ENCODE measurements at places on chromosomes 6 and 20.

- DNase-seq = no peak
Observed at GRCh38 chr6:141426400-141426980, 706.2 kb upstream of the GJE1 start.

DNA sequence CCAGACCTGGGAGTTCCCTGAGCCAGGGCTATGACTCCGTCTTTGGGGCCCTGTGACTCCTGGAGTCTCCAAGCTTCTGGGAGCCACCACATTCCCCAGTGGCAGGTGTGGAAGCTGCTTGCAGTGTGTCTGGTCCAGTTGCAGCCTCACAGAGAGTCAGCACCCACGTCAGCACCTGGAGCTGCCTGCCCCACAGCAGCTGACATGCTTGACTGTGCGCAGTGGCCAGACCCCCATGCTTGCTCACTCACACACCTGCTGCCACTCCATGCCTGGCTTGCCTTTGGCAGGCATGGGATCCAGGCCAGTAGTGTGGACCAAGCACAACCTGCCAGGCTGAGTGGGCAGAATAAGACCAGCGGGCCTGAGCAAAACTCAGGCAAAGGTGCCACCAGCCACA is 31.0 kb upstream of the ASIP start:
- DNase-seq = no peak

GRCh38 chr6:150741633-150742200 is 123.8 kb upstream of the MTHFD1L start:
- no peak for DNase-seq

- DNase-seq = no peak
Observed at GRCh38 chr6:35046862-35047261, 94.3 kb downstream of the TCP11 start.

DNA sequence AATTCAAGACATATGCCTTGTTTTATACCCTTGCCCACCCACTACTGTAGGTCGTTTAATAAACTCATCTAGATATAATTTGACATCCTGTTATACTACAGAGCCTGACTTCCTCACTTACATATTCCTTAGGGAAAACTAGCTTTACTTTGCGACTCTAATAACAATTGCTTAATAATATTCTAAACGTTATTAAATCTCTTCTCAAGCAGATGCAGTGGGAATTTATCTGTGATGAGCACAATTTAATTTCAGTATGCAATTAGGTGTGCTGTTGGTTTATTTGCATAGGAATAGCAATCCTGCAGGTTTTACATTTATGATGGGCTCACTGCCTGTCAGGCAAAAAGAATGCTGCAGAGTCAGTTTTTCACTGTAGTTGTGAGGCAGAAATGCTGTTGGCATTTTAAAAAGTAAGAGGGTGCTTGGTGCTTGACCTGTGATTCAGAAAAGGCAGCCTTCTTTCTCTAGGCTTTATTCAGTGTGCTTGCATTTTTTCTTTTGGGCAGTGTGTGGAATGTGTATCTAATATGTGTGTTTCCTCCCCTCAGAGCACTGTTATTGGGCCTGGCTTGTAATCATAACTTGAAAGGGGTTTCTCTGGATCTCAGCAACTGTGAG is 152.3 kb upstream of the SCGN start:
- no peak for DNase-seq

- no peak for DNase-seq
Observed at GRCh38 chr6:18596531-18596835, 209.3 kb downstream of the RNF144B start.

GRCh38 chr20:36454698-36455427 is 86.5 kb upstream of the MYL9 start:
- DNase-seq = no peak

DNA sequence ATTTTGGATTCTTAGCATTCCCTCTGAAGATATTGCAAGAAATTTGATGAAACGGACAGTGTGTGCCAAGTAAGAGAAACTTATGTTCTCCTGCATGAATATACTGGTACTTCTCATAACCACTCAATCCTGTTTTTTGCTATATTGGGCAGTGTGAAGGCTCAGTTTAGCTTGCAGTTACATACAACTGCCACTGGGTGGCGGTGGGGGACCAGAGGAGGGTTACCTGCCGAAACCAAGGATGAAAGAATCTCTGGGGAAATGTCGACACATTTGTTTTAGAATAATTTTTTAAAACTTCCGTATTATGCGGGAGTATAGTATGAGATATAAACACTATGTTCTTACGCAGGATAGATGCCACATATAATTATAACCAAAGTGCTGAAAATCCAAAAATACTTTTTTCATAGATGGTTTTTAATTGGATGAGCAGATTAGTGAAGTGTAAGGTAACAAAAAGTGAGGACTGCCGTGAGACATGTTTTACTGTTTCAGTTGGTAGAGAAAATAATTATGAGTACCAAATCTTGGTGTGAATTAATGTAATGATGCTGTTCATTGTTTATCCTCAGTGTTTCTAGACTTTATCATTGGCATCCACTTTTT is 9.7 kb downstream of the TRMT11 start:
- DNase-seq = peak; percentile 70

DNA sequence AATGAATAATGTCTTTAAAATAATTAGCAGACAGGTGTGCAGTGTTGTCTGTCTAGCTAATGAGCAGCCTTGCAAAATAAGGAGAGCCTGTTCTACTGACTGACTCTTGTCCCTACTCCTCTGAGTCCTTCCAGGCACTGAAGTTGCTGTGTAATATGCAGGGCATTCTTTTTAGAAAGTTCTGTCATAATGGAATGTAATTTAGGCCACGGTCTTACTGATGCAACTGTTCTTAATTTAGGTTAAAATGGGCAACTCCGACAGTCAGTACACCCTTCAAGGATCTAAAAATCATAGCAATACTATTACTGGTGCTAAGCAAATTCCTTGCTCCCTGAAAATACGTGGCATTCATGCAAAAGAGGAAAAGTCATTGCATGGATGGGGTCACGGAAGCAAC is 133.9 kb downstream of the TIAM2 start:
- no peak for DNase-seq

- DNase-seq = no peak
Observed at GRCh38 chr6:11384531-11385309, 152.3 kb upstream of the NEDD9 start.

DNA sequence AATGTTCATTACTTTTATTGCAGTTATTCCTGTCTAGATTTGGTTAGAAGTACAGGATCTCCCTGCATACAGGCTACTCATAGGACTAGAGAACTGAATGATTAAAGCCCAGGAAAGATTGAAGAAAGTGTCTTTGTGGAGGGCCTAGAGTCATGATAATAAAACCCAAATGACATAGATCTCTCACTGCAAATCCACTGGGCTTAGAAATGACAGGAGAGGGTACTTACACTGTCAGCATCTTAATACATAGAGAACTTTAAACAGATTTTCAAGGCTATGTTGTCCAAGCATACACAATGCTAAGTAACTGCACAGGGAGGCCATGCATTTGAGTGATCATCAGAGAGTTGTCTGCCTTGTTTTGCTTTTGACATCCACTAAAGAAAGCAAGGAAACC is 383.8 kb upstream of the MAP3K7 start:
- no peak for DNase-seq

GRCh38 chr20:62726276-62726675 is 17.6 kb downstream of the NTSR1 start:
- no peak for DNase-seq

DNA sequence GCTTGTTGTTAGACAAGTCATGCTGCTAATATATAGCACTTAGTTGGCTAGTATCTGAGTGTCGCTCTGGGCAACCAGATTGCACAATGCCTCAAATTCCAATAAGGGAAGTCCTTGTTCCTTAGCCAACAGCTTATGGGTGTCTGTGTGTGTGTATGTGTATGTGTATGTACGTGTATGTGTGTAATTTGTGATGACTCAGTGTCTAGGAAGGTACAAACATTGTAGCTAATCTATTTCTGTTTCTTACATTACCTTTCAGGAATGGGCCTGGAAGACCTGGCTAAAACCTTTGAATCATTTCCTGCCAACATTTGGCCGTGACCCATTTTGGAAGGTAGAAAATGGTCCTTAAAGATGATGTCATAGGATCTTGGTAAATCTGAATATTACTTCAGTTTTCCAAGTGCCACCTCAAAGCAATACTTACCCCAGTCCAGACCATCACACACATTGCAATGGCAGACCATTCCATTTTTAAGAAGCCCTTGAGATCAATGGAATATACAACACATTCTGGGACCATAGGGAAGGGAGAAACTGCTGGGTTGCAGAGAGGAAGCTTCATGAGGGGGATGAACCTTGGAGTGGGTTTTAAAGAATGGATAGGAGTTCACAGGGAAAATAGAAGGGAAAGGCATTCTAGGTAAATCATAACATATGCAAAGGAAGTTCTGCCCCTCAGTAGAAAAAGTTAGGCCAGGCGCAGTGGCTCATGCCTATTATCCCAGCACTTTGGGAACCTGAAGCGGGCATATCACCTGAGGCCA is 25.1 kb downstream of the NEDD9 start:
- no peak for DNase-seq

GRCh38 chr20:46377518-46377917 is 28.9 kb downstream of the ELMO2 start:
- no peak for DNase-seq

- peak; percentile 19 for DNase-seq
Observed at GRCh38 chr6:144581812-144582537, 296.8 kb downstream of the UTRN start.

- DNase-seq = no peak
Observed at GRCh38 chr20:8357703-8358102, 225.6 kb downstream of the PLCB1 start.

GRCh38 chr6:56891754-56892153 is 63.2 kb upstream of the BEND6 start:
- no peak for DNase-seq

DNA sequence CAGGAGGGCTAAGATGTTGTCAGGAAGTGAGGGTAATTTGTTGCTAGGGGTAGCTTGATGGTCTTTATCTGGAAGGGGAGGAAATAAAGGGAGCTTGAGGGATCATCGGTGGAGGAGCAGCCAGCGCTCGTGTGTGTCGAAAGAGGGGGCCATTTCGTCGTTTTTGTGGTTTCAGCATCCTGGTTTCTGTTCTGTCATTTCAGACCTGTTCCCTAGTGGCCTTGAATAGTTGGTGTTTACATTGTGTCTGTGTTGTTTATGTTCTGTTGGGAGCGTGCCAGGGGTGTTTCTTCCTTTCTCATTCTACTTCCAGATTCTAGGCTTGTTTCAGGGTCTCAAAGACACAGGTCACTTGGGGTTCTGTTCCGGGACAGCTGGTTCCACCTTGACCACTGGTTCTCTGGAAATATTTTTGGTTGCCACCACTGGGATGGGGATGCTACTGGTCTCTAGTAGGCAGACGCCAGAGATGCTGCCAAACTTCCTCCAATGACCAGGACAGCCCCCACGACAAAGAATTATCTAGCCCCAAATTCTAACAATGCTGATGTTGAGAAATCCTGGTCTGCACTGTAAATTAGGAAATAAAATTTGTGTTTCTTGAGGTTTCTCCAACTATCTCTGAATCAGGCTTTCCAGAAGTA is 113.9 kb upstream of the NAA20 start:
- no peak for DNase-seq

DNA sequence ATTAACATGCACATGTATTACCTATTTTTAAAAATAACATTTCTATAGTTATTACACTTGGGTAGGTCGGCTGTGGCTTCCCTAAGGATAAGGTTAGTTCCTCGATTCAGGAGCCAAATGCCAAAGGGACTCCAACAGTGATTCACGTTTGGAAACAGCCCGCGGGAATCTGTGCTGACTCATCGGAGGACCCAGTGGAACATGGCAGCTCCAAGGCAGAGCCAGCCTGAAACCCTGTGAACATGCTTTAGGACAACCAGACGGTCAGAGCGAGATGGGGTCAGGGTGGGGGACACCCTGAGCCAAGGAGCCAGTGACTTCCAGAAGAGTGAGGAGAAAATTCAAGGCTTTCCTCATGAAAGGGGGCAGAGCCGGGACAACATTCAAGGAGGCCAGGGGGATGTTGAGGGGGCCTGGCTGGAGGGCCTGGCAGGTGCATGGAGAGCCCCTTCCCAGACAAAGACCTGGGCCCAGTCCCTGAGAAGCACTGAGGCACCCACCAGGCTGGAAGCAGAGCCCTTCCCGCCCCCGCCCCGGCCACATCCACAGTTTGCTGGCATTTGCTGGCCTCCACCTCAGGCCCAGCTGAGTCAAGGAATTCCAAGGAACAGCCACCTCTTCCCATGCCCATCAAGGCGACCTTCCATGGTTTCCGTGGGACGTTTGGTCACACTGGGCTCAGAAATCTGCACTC is 133.2 kb downstream of the SNX5 start:
- no peak for DNase-seq

DNA sequence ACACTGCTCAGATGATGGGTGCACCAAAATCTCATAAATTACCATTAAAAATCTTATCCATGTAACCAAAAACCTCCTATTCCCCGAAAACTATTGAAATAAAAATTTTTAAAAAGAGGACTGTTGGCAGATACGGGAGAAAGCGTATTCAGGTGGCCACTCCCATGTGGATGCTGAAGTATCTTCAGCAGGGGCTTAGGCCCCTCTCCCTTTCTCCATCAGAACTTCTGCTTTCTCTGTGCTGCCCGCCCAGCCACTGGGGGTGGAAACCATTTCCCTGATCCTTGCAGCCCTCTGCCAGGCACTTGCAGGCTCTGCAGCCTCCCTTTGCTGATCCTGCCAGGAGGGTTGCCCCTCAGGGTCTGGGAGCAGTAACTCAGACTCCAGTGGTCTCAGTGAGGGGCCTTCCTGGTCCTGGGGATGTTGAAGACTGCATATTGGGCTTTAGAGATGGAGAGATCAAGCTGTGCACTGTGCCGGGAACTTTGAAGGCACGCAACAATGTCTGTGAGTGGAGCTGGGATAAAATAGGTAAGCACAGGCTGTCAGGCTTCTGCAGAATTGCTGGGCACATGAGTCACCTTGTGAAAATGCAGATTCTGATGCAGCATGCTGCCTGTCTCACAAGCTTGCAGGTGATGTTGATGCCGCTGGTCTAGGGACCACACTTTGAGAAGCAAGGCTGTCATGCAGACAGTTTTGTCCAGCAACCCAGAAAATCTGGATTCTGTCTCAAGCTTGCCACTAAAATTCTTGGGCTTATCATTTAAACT is 59.6 kb downstream of the SLC24A3 start:
- no peak for DNase-seq

- no peak for DNase-seq
Observed at GRCh38 chr6:147551976-147552375, 43.5 kb downstream of the SAMD5 start.

- no peak for DNase-seq
Observed at GRCh38 chr6:36668591-36668990, 9.9 kb upstream of the CDKN1A start.

GRCh38 chr6:142737368-142738034 is 207.5 kb downstream of the HIVEP2 start:
- no peak for DNase-seq

DNA sequence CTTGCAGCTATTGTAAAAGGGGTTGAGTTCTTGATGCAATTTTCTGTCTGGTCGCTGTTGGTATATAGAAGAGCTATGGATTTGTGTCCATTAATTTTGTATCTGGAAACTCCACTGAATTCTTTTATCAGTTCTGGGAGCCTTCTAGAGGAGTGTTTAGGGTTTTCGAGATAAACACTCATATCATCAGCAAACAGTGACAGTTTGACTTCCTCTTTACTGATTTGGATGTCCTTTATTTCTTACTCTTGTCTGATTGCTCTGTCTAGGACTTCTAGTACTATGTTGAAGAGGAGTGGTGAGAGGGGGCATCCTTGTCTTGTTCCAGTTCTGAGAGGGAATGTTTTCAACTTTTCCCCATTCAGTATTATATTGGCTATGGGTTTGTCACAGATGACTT is 120.8 kb upstream of the SSTR4 start:
- no peak for DNase-seq
